ENCODE measurements at places on chromosomes 3 and 15.

DNA sequence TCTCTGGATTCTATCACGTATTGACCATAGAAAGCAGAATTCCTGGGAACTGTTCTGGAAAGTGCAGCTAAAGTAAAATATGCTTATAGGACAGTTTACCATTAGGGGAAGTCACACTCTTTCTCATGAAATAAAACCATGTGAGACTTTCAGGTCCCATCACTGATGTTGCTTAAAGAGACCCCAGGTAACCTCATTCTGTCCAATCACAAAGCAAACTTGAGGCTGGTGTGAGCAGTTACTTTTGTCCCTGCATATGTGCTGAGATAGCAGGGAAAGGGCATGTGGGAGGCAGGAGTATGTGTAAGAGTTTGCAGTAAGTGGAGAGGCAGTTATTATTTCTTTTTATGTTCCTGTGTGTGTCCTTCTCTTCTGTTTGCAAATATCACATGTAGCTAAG, 16.1 kb downstream of the GPR87 start:
- no peak for DNase-seq

GRCh38 chr3:76387000-76387399, 601.7 kb upstream of the ZNF717 start:
- no peak for DNase-seq

DNA sequence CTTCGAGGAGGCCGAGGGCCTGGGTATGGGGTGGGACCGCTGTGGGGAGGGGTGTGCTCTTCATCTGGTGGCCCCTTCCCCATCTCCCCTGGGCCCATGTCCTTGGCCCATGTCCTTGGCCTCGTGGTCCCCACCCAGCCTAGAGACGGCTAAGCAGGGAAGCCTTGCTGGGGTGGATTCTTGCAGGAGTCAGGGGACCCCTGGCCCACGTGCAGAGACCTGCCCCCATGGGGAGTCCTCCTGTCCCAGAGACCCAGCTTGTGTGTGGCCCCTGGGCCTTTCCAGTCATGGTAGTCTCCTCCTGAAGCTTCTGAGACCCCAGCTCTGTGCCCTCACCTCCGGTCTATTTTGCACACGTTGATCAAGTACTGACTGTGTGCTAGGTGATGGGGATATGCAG, 97.4 kb downstream of the TBC1D2B start:
- DNase-seq: no peak

- no peak for DNase-seq
These were observed 38.0 kb downstream of the SHC4 start for GRCh38 chr15:48925714-48926223.

DNA sequence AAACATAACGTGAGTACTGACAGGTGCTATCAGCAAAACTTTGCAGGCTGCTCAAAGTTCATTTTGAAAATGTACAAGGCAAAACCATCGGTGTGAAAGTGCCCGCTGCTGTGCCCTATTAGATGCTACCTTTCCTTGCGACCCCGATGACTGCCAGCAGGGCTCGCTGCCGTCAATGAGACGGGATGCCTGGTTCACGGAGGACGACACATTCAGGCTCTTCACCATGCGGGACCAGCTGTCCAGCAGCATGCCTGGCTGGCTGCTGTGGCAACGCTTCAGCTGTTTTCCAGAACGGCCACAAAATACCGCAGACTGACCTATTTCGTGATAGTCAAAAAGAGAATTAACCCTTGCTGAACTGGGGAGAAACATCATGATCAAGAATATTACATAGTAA, 92.7 kb upstream of the OCA2 start:
- no peak for DNase-seq

DNA sequence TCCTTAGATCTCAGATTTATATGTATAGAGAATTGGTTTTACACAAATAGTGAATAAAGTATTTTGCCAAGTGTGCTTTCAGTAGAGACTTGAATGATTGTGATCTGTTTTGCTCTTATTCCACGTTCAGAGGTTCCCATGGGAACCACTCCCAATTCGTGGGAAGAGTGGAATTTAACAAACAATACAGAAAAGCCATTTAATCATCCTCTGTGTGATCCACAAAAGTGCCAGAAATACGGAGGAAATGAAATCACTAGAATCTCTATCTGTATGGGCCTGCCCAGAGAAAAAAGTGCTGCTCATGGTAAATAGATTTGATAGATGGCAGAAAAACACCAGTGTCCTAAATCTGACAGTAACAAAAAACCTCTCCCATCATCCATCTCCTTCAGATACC, 56.0 kb downstream of the CNTN4 start:
- no peak for DNase-seq

DNA sequence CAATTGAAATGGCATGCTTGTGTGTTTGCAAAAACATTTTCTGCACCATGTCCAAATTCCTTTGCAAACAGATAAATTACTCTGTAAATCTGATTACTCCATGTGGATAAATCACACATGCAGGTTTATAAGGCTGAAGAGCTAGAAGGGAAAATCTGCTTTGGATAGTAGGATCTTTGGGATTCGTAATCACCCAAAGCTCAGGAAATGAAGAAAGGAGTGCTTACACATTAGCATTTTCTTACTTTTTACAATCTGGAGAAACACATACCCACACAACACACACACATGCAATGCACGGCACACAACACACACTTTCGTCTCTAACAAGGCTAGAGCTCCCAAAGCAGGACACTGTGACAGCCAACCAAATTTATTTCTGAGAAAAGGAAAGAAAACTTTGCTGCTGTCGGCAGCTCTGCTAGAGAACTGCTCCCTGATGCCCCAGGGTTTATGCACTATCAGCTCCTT, 2.1 kb downstream of the LSAMP start:
- DNase-seq: no peak

DNA sequence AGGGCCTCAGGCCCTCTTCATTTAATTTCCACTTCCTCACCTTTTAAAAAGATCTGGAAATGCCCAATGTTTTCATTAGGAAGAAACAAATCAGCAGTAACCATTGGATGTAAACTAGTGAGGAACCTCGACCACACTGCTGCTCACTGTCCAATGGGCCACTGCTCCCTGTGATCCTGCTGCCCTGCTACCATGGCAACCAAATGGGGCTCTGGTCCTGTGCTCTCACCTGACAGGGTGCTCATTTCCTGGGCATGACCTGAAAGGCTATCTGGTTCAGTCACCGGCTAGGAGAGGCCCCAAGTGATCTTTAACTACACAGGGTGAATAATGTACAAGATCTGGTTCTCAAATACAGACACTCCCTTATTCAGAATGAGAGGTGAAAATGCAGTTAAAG, 54.6 kb downstream of the ARHGEF3 start:
- DNase-seq: no peak

DNA sequence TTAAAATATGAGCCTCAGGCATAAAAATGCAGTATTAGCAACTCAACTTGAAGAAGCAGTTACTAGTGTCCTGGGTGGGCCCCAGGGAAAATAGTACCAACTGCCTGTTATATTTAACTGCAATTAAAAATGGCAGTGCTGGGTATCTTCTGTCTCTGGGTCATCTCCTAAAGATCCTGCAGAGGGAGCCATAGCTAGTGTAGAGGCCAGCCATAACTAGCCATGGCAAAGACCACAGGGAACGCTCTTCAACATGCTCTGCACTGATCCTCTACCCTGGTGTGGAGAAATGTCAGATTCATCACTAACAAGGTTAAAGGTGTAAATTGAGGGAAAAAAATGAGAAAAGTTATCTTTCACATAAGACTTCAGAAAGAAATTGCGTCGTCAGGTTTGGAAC, 181.3 kb downstream of the SNRPN start:
- no peak for DNase-seq

DNA sequence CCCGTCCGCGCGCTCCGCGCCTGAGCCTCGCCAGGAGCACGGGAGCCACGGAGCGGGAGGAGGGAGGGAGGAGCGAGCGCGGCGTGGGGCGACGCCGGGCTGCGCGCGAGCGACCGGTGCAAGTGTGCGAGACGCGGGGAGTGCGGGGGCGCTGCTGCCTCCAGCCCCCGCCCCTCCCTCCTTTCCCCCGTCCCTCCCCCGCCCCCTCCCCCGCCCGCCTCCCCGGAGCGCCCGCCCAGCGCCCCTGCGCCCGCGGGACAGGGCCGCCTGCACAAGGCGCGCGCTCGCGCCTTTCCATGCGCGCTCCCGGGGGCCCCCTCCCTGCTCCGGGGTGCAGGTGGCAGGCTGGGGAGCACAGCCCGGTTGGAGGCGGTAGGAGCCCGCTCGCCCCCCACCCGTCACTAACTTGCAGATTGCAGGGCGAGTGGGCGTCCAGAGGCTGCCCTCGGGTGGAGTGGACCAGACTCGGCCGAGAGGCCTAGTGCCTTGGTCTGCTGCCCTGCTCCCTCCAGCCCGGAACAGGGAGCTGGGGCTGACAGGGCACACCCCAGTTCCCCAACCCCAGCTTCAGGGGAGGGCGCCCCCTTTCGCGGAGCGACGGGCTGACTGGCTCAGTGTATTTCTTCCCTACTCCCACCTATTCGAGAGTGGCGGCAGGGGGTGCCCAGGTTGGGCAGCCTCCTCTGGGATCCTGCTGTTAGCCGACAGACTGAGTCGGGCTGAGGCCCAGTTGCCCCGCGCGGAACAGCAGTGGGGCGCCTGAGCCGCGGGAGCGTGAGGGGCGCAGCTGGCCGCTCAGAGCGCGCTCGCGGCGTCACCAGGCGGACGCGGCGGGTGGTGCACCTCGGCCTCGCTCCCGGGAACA, at the start of gene WNT7A:
WNT7A (minus strand) TSS at position 126 of the 865 bp plus-strand sequence. CDS start 255 bp downstream, outside the sequence.
- DNase-seq: no peak

DNA sequence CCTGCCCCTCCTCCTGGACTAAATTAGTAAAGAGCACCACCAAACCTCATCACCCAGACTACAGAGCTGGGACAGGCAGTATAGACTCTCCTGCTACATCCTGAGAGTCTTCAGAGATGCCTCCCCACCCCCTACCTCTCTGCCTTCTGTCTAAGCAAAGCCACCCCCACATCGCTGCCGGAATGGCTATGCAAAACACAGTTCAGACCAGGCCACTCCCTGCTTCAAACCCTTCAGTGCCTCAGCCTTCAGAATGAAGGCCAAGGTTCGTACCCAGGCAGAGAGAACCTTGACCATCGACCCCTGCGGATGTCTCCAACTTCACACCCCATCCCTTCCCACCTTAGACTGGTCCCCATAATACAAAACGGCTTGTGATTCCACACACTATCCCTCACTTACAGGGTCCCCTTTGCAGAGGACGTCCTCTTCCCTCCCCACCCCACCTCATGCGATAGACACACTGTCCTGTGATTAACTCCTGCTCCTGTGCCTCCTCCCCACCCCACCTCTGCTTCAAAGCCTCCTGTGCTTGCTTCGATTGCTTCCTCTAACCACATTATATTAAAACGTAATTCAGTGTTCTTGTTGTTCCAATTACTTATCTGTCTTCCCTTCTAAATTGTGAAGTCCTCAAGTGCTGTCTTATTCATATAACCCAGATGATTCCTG, 175.3 kb downstream of the UACA start:
- DNase-seq: no peak

DNA sequence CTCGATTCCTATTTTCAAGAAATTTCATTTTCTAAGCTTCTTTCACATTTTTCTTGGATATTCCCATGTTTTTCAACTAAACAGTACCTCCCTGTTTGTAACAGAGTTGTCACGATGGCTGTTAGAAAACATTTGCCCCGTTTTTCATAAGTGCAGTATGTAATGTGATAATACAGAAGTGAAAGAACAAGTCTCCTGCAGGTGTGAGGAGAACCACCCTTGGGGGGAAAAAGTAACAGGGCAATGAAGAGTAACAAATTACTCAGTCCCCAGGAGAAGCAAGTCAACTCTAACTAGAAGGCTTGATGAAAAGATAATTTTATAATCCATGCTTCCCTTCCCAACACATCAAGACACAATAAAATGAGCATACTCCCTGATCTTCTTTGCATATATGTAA, 493.3 kb downstream of the FOXP1 start:
- DNase-seq: no peak

DNA sequence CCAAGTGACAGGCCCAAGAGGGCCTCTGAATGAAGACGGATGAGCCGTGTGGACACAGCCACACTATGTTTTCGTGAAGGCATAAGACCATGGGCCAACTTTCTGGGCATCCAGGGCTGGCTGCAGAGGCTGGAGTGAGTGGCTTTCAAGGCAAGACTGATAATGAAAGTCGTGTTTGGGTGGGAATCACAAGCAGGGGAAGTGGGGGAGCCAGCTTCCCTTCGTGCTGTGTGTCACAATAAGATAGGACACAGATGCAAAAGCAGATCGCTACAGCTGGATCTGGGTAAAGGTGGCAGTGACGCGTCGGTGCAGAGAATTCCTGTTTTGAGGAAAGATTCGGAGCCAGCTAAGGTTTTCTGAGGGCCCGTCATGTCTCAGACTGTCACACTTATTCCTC, 309.8 kb upstream of the CTDSPL start:
- DNase-seq: no peak

GRCh38 chr3:176799675-176800074, 397.6 kb downstream of the TBL1XR1 start:
- no peak for DNase-seq

DNA sequence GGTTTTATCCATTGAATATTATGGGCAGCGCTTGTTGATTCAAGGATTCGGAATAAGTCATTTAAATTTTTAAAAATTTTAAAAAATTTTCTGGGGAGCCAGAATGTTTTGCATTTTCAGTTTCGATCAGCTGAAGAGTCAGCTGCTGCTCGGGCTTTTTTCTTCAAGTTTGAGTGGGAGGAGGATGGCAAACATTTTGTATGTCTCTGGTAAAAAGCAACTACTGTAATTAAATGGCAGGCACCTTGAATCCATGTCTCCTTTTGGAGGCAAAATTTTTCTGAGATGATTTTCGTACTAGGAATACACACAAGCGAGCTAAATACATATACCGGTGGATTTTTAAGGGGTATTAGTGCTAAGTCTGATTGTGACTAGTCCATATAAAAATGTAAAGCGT, 612 bp downstream of the C3orf38 start:
- DNase-seq: peak; percentile 48

- no peak for DNase-seq
These were observed 7.7 kb downstream of the SKIC8 start for GRCh38 chr15:78291698-78292097.

DNA sequence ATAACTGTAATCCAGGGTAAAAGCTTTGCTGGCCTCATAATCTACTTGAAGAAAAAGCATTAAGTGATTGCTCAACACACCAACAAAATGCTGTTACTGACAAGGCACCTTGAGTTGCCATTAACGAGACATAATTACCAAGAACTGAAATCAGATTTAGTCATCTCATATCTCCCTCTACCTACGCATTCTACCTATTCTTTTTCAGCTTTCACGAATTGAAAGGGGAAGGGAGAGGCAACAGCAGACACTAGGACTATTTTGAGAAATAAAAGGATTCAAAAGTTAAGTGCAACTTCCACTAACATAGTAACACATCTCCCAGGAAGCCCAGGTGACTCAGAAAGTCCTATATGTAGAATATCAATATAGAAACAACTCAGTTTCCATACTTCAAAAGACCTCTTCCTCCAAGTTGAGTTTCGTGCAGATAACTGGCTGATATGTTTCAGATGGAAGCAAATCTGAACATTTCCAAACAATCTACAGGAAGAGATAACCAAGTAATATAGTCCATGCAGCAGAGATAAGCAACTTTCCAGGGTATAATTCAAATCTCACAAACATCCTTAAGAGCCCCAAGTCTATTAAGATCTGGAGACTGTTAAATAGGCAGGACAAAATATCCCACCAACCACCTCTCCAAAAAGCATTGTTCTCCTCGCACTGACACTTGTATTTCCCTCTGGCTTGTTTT, 1.9 kb downstream of the OSBPL10 start:
- DNase-seq: no peak

Data from MM.1S (cell line).